ENCODE measurements at places on chromosomes 7 and 10.

GRCh38 chr10:113978802-113979201, 64.9 kb upstream of the ADRB1 start:
- DNase-seq = no peak

DNA sequence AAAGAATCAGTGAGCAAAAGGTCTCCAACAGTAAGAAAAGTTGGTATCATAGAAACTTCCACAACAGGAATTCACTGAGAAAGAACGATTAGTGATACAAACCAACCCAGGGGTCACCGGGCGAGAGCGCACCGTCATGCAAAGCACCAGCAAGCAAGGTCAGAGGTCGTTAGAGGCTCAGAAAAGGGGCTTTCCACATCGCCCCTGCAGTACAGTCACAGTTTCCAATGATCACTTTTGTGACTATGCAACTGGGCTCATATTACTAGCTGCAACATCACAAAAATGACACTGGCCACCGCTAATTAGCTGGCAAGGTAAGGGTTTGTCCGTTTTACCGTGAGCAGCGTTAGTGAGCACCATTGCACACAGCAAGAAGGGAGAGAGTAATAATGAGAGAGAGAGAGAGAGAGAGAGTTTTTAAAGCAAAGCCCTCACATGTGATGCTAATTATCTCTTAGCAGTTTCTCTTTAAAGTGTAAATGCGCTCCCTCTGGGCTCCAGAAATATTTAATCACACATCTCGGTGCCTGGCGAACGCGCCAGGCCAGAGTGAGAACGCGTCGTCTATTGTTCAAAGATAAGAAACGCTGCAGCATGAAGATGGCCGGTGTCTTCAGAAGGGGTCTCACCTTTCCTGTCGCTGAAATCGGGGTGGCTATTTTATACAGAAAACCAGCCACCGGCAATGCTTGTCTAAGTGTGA, 237.5 kb downstream of the DNAJB6 start:
- no peak for DNase-seq

DNA sequence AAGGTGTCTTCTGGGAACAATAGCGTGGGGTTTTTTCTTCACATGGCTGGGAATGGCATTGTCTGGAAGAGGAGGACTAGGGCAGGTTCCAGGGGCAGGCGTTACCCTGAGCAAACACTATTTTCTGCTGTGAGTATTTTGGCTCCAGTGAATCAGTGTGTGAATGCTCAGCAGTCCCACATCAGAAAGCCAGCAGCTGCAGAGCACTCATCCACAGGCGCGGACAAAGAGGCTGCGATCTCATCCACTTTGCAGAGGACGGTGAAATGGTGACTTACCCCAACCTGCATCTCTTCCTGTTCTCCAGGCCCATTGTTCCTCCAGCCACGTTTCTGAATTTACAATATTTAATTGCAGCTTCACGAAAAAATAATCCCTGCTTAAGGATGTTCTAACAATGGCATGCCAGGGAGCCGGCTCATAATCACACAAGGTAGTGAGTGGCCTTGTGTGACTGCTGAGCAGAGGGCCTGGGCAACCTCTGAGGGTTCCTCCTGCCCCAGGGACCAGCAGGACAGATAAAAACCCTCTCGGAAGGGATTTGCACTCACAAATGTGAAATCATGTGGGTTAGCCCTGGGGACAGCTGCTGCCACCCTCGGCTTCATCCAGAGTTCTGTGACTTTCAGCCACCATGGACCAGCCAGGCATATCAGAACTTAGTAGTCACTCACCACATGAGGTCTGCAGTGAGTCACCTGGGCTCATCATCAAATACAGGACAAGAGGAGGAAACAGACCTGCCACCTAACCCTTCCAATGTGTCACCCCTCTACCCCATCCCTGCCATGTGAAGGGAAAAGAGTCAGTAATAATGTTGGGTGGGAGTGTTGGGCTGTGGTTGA, 65.0 kb upstream of the EN2 start:
- DNase-seq = peak; percentile 17

DNA sequence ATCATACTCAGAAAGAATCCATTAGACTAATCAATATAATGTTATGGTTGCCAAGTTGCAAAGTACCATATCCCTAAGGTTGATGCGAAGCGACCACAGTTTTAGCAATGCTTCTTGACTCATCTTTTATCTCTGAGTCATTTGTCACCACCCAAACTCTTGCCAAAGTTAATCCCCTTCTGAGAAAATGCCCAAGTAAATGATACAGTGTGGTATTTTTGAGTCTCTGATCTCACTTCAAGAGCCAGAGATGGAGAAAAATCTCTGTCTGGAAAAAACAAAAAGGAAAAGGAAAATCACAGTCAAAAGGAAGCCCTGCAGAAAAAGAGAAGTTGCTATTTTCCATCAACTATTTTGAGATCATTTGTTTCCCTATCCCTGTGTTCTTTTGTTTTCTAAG, 26.7 kb upstream of the OTUD1 start:
- peak; percentile 75 for DNase-seq
